ENCODE measurements at places on chromosomes 7 and 10. TPM values are rescaled to one million over a fixed set of nuclear protein-coding genes. Genes with fewer than 3 reads are reported as not detected.

- no peak for DNase-seq
These were observed 10.6 kb upstream of the ENTPD7 start for GRCh38 chr10:99648717-99649116.

DNA sequence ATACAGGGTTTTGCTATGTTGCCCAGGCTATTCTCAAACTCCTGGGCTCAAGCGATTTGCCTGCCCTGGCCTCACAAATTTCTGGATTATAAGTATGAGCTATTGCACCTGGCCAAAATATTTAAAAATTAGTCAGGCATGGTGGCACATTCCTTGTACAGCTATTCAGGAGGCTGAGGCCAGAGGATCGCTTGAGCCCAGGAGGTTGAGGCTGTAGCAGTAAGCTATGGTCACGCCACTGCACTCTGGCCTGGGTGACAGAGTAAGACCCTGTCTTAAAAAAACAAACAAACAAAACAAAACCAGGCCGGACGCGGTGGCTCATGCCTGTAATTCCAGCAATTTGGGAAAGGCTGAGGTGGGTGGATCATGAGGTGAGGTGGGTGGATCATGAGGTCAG lies 14.5 kb upstream of the SIRT1 start:
- DNase-seq = no peak

DNA sequence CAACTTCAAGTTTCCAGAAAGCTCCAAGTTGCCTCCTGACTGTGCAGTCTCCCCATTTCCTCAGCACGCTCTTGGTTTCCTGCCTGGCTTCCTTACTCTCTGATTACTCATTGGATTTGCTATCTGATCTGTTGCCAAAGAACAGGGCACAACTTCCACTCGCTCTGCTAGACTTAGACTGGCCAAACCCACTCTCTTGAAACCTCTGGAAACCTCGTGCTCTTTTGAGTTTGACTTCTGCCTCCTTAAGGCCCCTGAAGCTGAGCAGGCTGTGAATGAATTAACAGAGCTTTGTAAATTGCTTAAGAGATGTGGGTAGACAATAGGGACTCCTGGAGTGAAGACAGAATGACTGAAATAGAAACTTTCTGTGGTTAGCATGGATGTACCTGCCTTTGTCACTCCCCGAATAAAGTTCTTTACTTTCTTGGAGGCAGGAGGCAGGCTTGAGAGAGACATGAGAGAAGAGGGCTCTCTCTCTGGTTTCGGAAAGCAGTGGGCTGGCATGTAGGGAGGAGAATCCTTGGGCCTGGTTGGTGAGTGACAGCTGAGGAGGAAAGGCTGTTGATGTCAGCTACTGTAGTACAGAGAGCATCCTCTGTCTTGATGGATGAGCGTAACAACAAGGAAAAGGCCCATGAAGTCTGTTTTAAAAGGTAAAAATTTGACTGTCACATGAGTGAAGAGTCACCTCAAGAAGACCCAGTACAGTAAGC lies 70.8 kb downstream of the CHN2 start:
- DNase-seq = no peak

Gene SPDYE17
- not detected for total RNA-seq

DNA sequence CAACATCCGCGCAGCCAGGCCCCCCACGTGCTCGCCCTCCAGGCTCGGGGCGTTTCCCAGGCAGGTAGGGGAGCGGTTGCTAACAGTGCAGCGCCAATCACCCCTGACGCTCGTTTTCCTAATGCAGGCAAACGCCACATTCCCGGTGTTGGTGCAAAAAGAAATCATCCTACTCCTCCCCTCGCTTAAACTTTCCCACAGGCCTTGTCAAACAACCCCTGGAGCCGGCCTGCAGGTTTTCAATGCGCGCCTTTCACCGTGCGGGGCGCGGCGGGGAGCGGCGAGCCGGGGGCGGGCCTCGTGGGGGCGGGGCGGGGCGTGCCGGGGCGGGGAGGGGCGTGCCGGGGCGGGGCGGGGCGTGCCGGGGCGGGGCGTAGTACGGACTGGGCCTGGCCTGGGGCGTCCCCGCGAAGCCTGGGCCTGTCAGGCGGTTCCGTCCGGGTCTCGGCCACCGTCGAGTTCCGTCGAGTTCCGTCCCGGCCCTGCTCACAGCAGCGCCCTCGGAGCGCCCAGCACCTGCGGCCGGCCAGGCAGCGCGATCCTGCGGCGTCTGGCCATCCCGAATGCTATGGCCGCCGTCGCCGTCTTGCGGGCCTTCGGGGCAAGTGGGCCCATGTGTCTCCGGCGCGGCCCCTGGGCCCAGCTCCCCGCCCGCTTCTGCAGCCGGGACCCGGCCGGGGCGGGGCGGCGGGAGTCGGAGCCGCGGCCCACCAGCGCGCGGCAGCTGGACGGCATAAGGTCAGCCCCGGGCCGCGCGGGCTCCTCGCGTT lies at the start of gene ECHDC3:
Gene ECHDC3 (plus strand): TSS at position 374 of the 770 bp plus-strand sequence. CDS start 195 bp downstream, at position 569.
- DNase-seq = no peak

Gene TRUB1
- 19.5 TPM for total RNA-seq

- DNase-seq = no peak
These were observed 282.7 kb downstream of the HTR7 start for GRCh38 chr10:90575125-90575524.

DNA sequence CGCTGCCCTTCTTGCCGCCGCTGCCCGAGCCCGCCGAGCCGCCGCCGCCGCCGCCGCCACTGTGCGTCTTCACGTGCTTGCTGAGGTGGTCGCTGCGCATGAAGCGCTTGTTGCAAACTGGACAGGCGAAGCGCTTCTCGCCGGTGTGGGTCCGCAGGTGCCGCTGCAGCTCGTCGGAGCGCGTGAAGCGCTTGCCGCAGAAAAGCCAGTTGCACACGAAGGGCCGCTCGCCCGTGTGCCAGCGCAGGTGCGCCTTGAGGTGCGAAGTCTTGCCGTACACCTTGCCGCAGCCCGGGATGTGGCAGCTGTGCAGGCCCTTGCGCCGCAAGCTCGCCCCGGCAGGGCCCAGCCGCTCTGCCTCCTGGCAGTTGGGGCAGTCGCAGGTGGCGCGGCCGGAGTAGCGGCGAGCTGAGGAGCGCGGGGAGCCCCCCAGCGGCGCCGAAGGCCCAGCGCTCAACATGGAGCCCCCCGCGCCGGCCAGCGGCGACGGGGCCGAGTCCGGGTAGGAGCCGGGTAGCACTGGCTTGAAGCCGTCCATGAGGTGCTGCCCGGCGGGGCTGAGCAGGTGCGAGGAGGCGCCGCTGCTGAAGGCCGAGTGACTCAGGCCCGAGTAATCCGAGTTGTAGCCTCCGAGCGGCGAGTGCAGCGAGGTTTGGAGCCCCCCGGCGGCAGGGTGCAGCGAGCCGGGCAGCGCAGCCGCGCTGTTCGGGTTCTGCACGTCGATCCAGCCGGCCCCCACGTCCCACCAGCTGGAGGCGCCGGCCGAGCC lies 2.1 kb downstream of the SP8 start:
- no peak for DNase-seq

DNA sequence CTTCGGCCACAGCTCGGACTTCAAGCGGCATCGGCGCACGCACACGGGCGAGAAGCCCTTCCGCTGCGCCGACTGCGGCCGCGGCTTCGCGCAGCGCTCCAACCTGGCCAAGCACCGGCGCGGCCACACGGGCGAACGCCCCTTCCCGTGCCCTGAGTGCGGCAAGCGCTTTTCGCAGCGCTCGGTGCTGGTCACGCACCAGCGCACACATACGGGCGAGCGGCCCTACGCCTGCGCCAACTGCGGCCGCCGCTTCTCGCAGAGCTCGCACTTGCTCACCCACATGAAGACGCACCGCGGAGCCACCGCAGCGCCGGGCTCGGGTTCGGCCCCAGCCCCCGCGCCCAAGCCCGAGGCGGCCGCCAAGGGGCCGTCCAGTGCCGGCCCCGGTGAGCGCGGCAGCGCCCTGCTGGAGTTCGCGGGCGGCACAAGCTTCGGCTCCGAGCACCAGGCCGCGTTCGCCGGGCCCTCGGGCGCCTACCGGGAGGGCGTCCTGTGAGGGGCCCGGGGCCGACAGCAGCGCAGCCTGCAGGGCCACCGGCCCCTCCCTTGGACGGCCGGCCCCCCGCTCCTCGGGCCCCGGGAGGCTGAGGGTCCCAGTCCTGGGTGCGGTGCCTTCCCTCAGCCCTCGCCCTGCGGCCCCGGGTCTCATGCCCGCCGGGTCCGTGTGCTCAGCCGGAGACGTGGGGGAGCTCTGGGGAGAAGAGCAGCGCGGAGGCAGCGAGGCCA lies 17.2 kb downstream of the ZNF316 start:
- DNase-seq = no peak

Measured in HFFc6 (cell line).